ENCODE measurements at places on chromosomes 11 and 22.

DNA sequence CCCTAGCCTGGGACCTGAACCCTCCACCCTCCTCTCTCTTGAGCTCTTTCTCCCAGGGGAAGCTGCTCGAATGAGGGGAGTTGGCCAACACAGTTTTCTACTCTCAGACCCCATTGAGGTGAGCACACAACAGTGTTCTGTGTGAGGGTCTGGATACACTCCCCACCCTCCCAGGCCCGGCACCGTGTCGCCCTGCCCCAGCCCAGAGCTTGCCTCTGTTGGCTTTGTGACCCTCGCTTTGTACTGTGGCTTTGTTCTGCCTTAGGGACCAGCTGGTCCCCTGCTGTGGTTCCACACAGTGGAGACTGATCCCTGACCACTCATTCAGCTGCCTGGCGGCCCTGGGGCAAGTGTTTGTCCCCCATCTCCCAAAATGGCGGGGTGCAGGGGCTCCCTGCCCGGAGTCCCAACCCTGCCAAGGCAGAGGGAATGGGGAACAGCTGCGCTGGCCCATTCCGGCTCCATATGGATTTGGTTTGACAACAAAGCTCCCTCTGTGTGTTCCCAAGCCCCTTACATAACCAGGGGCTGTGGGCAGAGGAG is 8.3 kb downstream of the ST3GAL4 start:
- ATAC-seq = no peak

- no peak for ATAC-seq
These were observed 161.5 kb downstream of the CACNA1I start for GRCh38 chr22:39731881-39732555.

GRCh38 chr11:13135385-13136271 is 126.5 kb downstream of the RASSF10 start:
- no peak for ATAC-seq

GRCh38 chr11:68867066-68867465 is 25.4 kb upstream of the CPT1A start:
- no peak for ATAC-seq

GRCh38 chr11:57751676-57752253 is at the start of gene BTBD18:
Gene BTBD18 (minus strand): TSS chr11:57751819. CDS start chr11:57751188, 631 bp downstream.
- ATAC-seq = no peak

DNA sequence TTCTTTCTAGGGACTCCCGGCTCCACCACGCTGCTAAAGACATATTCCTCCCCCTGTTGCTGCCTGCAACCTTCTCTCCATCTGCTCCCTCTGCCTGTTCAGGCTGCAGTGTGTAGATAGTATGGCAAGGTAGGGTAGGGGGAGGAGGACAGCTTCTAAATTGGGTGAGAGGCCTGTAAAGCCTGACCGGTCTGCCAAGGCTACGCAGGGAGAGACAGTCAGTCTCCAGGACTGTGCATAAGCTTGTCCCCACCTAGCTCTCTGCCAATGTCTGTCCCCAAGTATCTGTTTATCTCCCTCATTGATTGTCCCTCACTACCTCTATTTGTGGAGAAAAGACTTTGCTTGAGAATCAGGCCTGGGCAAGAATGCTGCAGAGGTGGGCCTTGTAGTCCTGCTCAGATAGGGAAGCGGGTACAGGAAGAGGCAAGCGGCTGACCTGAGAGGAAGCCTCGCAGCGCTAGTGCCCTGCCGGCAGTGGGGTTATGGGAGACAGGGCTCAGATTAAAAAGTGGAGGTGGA is 871 bp upstream of the SEZ6L start:
- no peak for ATAC-seq

DNA sequence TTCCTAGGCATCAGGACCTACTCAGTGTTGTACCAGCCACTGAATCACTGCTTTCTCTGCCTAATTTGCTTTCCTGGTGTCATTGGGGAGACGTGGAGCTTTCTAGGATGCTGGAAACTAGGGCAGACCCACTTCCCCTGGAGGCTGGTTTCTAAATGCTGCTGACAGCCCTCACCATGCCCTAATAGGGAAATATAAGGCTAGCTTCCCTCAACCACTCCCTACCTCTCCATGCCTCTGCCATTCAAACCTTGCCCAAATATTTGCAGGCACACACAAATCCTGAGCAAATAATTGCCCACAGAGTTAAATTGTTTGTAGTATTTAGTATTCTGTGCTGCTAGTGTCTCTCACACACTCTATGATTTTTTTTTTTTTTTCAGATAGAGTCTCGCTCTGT is 310.2 kb downstream of the DDX10 start:
- ATAC-seq = no peak

- ATAC-seq = no peak
These were observed 117.3 kb downstream of the CYP2R1 start for GRCh38 chr11:14774721-14775120.

DNA sequence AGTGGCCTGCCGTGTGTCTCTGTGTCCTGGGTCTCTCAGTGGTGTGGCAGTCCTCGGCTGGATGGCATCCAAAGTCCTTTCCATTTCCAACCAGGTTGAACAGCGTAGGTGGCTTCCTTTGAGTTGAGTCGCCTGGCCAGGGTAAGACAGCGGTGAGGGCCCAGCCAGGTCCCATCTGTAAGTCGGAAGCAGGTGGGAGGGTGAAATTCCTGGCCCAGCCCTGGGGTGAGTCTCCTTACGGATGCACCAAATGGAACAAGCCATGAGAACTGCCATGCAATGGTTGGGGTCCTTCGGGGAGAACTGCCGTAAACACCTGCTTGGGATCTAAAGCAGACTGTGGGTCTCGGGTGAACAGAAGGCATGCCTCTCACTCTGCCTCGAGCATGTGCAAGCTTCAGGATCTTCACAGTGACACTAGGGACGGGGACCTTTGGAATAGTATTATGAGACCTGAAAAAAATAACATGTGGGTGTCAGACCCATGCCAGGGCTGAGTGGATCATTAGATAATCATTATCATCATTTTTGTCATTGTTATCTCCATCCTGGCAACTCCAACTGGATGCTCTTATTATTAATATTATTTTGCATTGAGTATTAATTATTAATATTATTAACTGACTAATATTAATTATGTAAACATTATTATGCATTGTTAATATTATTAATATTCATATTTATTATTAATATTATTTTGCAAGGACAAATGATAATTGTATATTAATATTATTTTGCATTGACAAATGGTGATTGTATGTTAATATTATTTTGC is 57.7 kb upstream of the LINC01488 start:
- ATAC-seq = no peak

DNA sequence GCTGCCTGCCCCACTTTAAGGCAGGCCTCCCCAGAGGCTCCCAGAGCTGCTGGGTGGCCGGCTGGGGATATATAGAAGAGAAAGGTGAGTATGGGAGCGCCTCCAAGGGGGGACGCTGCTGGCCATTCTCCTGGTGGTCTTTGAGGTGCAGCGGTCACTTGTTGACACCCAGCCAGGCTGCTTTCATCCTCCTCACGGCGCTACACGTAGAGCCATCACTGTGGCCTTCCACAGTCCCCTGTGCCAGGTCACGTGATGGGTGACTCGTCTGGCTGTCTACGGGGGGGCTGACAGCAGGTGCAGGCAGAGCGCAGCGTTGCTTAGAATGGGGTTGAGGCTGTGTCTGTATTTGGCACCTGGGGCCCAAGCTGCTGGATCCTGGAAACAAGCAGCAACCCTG is 1.9 kb downstream of the ACR start:
- ATAC-seq = no peak

- no peak for ATAC-seq
These were observed 211.9 kb downstream of the MYO18B start for GRCh38 chr22:25953919-25954318.

DNA sequence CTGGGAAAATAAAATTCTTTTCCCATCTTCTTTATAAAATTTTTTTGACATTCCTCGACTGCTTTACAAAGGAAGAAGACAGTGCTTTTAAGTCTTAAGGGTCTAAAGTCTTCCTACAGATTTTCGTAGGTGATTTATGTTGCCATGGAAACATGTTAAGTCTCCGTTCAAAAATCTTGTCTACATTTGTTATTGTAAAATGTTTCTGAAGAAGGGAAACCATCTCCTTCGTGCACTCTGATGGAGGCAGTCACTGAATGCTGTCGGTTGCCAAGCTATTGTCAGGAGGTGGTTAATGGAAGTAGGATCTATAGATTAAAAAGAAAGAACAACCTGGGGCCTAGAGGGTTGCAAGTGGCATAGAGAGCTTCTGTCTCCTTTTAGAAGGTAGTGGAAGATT is 52.6 kb downstream of the MAP6 start:
- no peak for ATAC-seq

DNA sequence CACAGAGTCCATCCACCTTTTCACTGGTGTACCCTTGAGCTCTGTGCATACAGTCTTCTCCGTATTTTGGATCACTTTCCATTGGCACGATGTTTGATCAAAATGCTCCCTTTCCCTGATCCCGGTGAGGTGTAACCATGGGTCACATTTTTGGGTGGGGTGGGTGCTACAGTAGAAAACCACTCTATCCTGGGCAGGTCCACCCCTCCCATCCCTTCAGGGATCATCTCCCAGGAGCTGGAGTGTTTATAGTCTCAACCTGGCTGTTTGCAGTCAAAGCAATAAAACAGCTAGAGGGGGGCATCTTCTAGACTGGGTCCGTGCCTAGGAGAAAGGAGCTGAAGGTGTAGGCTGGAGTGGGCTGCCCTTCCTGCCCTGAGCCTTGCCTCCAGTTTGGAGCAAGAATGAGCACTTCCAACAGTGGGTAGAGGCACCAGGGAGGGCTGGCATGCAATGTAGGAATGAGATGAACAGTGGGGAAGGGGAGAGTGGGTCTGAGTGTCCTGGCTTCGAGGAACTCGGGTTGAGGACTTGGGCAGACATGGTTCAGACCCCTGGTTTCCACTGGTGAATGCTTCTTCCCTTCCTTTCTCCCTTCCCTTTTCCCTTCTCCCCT is 38.8 kb downstream of the RNF141 start:
- no peak for ATAC-seq

DNA sequence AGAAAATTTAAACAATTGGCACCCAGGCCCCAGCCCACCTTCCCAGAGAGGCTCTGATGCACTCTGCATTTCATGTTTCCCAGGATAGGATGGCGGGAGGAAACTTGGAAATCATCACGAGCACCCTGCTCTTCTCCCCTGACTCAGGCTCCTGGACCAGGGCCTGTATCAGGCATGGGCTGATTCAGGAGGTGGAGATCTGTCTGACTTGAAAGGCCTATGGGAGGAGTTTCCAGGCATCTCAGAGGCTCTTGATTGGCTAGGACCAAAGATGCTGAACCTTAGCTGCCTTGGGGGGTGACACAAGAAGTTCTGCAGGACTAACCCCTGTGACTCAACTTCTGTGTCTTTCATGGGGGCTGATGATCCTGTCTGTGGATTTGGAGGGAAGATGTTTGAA is 106.2 kb downstream of the PKNOX2 start:
- ATAC-seq = no peak

GRCh38 chr11:77191823-77192495 is 63.9 kb downstream of the MYO7A start:
- ATAC-seq = peak; percentile 58

GRCh38 chr11:69416143-69416515 is 65.3 kb upstream of the LINC01488 start:
- ATAC-seq = peak; percentile 46

DNA sequence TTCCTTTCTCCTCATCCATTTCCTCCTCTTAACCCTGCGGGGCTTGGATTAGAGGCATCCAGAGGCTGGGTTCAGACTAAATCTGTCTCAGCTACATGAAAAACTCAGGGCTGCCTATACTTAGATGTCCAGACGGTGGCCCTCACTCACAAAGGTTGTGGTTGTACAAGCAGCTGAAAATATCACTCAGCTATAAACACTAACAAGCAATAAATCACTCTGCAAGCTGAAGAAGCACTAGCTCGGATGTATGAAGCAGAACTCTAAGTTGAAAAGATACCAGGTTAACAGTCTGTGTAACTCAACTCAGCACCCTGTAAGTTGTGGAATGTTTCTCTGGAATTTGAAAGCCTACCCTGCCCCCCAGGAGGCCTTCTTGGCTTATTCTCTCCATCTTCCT is 82.9 kb downstream of the EXT2 start:
- no peak for ATAC-seq

DNA sequence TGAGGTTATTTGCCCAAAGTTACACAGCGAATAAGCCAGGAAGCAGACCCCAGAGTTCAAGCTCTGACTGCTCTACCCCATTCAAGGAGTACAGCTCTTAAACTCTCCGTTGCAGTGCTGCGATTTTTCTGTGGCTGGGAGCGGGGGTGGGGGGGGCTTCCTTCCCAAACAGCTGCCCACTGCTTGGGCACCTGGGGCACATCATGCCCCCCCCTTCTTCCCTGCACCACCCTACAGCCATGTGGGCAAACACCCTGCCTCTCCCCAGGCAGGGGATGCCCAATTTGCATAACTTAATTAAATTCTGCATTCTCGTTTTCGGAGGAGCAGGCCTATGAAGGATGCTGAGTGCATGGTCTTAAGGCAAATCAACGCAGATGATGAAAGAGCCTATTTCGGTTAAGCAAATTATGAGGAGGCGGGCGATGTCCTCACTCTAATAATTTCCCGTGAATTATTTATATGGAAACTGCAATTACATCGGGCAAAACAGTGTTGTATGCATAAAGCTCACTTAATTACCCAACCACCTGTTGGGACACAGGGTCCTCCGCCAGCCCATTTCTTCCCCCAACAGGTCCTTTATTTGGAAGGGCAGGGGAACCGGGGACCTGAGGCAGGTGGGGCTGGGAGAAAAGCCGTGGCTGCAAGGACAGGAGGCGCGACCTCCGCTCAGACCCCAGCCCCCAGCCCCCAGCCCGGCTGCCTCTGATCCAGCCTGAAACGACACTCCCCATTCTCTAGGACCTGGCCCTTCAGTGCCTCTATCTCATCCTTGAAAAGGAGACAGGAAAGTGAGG is 610.5 kb downstream of the BUD13 start:
- ATAC-seq = no peak

DNA sequence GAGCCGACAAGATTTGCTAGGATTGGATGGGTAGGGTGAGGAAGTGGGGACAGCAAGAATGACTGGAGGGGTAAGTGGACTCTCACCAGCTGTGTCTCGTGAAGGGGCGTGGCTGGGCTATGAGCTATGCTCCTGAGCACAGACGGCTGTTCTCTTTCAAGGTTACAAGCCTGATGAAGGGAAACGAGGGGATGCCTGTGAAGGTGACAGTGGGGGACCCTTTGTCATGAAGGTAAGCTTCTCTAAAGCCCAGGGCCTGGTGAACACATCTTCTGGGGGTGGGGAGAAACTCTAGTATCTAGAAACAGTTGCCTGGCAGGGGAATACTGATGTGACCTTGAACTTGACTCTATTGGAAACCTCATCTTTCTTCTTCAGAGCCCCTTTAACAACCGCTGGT is 19.9 kb downstream of the F2 start:
- no peak for ATAC-seq

DNA sequence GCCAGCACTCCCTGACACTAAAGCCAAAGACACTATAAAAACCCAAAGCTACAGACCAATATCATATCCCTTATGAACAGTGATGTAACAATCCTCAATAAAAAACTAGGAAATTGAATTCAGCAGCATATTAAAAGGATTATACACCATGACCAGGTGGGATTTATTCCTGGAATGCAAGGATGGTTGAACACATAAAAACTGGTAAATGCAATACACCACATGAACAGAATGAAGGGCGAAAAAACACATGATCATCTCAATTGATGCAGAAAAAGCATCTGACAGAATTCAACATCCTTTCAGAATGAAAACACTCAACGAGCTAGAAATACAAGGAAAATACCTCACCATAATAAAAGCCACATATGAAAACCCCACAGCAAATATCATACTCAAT is 31.3 kb downstream of the OSBP start:
- no peak for ATAC-seq
